ENCODE measurements at places on chromosomes 2 and 18.

DNA sequence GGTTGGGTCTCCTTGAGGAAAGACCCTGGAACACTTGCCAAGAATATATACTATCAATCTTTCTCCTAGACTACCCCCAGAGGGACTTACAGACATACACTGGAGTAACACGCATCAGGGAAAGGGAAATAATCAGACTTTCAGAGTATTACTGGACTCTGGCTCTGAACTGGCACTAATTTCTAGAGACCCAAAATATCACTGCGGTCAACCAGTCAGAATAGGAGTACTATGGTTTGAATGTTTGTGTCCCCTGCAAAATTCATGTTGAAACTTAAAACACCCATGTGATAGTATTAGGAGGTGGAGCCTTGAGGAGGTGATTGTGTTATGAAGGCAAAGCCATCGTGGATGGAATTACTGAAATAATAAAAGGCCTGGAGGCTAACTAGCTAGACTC, 323.7 kb downstream of the EN1 start:
- no peak for DNase-seq

DNA sequence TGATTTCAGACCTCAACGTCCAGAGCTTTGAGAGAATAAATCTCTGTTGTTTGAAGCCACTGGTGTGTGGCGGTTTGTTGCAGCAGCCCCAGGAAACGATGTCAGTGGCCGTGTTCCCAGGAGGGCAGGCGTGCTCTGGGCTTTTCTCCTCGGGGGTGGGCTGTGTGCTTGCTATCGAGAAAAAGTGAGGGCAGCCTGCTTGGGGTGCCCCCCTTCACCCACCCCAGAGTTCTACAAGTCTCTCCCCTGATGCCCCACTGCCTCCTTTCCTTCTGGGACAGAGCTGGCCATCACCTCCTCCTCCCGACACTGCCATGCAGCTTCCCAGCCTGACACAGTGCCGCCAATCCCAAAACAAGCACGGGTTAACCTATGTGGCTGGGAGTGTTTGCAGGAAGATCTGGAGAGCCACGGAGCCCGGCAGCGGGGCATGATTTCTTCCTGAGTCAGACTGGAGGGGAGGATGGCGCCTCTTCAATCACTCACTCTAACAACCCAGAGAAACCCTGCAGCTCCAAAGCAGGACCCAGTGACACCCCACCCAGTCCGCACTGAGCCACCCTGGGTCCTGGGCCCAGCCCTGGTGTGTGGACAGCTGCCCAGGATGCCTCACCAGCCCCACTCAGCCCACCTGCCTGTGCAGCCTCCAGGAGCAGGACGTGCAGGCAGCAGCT, 213.7 kb upstream of the RAB6C start:
- DNase-seq: no peak

DNA sequence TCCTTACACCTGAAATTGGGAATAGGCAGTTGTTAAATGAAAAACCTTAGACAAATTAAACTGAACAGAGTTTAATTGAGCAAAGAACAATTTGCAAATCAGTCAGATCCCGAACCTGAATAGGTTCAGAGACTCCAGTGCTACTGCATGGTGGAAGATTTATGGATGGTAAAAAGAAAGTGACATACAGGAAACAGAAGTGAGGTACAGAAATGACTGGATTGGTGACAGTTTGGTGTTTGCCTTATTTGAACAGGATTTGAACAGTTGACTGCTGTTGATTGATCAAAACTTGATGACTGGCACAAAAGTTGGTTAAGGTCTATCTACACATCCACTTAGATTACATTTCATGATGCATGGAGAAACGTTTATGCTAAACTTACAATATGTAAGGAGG, 248.8 kb downstream of the HNMT start:
- no peak for DNase-seq

DNA sequence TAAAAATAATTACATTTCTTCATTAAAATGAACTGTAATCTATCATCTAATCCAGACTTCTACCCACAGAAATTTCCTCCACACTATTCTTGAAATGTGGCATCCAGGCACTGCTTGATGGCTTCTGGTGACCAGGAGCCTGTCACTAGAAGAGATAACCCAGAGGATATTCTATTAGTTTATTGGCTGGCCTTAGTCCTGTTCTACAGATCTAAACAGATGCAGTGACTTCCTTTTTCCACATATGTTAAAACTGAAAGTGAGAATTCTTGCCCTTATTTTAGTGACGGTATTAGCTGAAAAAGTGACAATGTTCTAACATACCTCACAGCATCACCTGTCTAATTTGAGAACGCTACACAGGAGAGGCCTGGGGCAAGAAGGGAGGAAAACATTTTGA, 775.4 kb downstream of the TSN start:
- no peak for DNase-seq

- no peak for DNase-seq
Observed at GRCh38 chr2:45802499-45803138, 151.1 kb downstream of the PRKCE start.

GRCh38 chr2:226725126-226725860, 74.3 kb downstream of the IRS1 start:
- DNase-seq: no peak

- DNase-seq: no peak
Observed at GRCh38 chr2:130834091-130834930, 2.4 kb upstream of the ARHGEF4 start.

DNA sequence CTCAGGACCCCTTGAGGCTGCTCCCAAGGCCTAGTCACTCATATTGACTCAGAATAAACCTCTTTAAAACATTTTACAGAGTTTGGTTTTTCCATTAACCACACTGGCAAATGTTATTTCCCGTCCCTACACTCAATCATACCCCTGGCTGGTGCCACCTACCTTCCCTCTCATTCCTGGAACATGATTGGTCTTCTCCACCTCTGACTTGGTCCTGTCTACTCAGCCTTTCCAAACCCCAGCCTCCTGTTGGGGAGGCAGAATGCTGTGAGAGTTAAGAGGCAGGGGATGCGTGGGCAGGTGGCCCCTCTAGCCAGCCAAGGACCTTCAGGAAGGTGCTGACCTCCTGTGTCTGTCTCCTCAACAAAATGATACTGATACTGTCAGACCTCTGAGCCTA, 149.3 kb downstream of the CABLES1 start:
- DNase-seq: no peak
